ENCODE measurements at places on chromosomes 7 and 10.
A peak's percentile ranks its signal among the peaks of the same experiment; 100 is the strongest.

GRCh38 chr7:82578430-82578829 is 134.9 kb upstream of the CACNA2D1 start:
- DNase-seq, result no peak

DNA sequence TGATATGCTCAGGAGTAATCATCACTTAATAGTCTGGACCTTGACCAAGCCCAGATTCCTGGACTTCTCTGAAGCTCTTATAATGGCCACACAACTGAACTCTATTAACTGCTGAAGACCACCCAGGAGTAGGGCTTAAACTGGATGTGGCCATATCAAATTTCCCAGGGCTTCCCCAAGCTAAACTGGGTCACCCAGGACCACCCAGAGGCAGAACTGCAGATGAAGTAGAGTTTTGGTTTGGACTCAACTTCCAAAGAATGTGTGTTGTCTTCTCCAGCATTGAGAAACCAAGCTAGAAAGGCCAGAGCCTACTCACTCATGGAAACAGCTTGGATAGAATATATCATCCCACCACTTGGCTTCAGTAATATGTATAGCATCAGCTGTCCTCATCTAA is 358.2 kb upstream of the MEOX2 start:
- DNase-seq, result no peak

DNA sequence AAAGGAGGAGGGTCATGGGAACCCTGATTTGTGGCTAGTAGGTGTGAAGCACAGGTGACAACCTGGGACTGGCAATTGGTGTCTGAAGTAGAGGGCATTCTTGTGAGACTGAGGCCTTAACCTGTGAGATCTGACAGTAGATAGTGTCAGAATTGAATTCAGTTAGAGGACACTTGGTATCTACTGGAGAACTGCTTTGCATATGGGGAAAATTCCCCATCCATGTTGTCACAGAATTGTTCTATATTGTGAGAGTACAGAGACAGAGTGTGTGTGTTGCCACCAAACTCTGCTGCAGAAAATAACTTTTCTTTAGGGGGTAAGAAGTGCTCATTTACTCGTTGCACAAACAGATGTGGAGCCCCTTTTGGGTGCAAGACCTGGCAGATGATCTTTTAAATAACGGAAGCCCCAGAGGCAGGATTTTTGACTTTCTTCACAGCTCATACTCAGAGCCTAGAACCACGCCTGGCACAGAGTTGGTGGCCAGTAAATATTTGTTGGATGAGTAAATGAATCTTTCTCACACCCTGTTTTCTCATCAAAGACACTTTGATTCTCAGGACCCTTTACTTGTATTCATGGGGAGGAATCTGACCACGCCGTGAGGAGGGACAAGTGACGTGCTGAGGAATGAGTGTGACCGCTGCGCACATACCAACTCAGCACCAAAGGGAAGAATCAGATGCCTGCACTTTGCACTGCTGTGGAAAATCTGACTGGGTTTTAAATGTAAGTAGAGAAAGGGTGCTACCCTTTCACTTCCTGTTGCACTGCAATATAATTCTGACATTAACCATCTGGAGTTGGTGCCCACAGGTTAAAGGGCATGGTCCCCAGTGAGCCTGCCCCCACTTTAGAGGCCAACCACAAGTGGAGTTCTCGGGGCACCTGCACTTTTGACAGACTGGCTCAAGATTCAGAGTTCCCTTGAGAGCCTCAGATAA is 39.2 kb upstream of the SDHAF3 start:
- no peak for DNase-seq

- no peak for DNase-seq
These were observed 311.4 kb downstream of the ADARB2 start for GRCh38 chr10:1425879-1426278.

DNA sequence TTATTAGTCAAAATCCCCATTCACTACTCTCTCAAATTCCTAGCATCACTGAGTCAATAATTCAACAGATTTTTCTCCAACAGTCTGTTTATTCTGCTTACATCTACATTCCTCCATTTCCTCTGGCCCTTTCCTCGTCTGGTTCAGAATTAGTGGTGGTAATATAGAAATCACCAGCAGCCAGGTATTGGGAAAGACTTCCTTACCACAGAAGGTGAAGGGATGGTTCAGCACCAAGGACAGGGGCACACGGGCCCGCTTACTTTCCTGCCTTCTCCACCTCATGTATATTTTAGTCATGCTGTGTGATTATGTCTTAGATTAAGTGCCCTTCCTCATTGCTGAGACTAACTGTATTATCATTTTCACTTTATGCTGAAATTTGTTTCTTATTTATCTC is 70.4 kb upstream of the APBB1IP start:
- peak; percentile 85 for DNase-seq

Data from hepatocyte (in vitro differentiated cells).